Fibroblast of mammary gland (primary cell): ENCODE measurements at places on chromosomes 3 and 15.

DNA sequence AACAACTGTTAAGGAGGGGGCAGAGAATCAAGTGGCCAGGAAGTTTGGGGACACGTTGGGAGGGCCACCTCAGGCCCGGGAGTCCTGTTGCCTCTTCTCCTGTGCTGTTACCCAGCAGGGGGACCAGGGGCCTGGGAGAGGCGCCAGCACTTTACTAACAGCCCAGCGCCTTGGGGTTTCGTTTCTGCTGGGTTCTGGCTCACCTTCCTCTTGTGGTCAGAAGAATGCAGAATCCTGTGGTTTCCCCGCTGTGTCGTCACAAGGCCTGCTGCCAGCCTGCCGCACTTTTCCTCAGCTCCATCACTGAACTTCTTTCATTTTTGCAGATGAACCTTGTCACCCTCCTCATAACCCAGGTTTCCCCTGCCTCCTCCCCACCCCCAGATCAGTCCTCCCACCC, 67.7 kb downstream of the SLC30A4 start:
- DNase-seq = peak; percentile 97

DNA sequence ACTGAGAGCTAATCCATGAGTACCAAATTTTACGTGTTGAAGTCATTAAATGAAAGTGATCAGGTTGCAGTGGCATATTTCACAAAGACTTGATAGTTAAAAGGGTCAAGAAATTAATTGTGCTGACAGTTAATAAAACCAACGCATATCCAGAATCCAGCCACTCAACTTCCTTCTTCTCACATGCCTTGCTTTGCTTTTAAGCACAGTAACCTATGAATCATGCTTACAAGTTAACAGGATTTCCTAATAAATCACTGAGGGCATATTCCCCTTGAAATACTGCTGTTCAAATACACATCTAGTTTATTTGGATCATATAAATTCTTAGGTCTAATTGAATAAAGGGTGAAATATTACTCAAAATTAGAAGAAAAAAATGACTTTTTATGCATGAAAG, 801.5 kb upstream of the EPHA6 start:
- DNase-seq = peak; percentile 2

DNA sequence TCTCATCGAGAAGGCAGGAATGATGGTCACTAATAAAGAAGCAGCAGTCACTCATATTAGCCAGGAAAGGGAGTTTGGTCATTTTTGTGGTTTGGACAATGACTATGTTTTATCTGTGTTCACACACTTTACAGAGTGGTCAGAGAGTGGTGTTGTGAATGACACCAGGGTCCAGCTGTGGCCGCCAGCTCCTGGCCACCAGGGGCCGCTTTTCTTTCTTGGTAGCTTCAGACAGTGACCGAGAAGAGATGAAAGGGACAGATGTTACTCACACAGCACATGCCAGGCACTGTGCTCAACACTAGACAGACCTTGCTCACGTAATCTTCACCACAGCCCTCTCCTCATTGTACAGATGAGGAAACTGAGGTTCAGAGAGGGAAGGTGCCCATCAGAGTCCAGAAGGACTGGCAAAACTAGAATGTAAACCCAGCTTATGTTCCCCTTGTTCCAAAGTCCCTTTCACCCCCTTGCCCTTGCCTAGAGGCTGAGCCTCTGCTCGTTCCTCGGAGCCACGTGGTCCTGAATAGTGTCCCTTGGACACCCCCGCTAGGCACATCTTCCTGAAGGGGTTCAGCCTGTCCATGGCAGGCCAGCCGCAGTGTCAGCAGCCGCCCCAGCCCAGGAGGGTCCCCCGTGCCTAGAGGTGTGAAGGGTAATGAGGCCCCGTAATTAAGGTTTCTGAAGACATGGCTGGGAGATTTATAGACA, 55.6 kb downstream of the CYP11A1 start:
- DNase-seq = no peak

DNA sequence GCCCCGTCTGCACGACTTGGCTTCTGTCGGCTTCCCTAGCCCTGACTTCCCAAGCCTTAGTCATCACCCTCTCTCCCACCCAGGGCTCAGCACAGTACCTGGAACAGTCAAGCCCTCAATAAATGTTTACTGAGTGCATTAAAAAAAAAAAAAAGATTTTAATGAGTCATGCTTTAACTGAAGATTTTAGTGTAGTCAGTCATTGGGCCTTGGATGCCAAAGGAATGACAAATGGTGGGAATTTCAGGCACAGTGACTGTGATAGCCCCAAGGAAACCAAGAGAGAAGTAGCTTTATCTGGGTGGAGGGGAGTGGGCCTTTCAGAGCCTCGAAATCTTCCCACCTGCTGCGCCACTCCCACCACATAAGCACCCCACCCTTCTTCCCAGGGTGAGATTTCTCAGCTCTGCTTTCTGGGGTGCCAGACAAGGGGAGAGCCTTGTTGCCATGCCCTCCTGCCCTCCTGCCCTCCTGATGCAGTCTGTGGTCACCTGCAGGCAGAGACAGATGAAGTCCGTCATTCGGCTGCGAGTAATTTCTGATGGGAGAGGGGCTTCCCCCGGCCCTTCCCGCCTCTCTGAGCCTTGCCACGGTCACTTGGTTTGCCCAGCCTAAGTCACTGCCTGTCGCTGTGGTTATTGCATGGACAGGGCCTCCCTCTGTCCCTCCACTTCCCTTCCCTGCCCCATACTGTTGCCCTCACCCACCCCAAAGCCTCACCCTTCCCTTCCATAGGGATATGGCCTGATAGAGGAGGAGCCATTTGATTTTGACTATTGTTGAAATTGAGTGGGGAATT, 41.8 kb downstream of the SMAD3 start:
- peak; percentile 100 for DNase-seq

- no peak for DNase-seq
These were observed 49.2 kb downstream of the LSM3 start for GRCh38 chr3:14227856-14228255.

GRCh38 chr15:74642348-74642733, 26.7 kb downstream of the CLK3 start:
- DNase-seq = no peak

DNA sequence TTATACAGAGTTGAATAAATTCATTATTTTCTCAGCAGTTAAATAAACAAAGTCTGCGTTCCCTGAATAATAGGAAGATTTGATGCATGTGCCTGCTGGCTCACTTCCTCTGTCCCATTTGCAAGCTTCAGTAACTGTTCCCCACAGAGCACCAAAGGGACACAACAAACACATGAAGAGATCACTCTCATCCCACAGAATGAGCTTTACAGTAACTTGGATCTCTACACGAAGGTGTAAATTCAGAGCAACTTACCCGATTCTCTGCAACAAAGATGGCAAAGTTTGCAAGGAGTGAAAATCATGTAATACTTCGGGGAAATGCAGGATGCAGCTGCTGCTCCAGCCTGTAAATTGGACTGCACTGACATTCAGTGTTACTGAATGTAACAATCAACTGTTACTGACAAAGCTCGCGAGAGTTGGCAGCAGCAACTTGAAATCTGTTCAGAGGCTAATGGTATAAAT, at the start of gene BCHE:
Gene BCHE, minus strand, starts transcription at position 366 of the 468 bp plus-strand sequence. CDS start 6,390 bp downstream, outside the sequence.
- DNase-seq = peak; percentile 76

GRCh38 chr3:42535981-42536784, 33.7 kb downstream of the VIPR1 start:
- DNase-seq = peak; percentile 11

DNA sequence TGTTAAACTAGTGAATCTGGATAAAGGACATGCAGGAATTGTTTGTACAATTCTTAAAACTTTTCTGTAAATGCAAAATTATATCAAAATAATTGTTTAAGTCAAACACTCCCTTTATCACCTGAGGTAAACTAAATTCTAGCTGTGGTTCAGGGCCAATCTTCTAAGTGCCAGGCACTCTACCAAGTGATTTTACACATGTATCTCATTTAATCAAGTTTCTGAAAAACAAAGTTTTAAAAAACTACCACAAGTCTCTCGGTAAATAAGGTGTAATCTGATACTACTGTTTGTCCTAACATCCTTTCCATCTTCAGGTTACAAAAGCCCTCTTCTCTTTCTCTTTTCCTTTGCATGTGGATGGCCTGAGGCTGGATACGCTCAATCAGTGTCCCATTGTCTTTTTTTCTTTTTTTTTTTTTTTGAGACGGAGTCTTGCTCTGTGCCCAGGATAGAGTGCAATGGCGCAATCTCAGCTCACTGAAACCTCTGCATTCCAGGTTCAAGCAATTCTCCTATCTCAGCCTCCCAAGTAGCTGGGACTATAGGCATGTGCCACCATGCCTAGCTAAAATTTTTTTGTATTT, 19.3 kb downstream of the IFT80 start:
- no peak for DNase-seq

GRCh38 chr3:154314152-154314551, 10.1 kb downstream of the DHX36 start:
- no peak for DNase-seq

DNA sequence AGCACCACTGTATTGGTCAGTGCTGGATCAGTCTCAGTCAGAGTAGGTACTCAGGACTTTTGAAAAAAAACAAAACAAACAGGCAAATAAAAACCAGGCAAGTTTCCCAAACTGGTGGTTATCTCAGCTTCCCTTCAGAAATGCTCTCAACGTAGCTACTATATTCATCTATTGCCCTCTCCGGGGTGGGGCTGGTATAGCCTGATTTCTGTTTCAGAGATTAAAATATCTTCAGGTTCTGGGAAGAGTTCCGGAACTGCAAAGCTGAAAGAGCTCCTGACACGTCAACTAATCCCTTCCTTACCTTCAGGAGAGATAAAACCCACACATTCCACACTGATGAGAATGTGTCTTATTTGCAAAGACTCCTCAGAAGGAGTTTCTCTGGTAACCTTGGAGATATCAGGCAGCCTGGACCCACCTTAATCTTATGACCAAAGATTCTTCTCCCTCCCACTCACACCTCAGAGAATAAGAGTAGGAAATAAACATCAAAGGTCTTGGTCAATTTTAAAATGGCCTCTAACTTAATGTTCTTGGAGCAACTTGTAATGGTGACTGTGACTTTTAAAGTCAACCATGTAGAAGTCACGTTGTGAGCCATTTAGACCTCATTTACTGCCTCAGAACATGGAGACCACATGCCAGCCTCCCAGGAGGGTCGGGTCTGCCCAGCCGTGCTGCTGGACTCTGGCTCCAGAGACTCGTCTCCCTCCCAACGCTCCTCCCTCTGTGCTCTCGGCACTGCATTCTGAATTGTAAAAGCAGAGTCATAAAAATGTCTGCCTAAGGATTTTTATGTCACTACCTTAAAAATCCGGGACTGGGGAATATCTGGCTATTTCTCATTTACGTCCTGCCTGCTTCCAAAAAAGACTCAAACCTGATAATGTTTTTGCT, 53.8 kb downstream of the CDCP1 start:
- peak; percentile 42 for DNase-seq

DNA sequence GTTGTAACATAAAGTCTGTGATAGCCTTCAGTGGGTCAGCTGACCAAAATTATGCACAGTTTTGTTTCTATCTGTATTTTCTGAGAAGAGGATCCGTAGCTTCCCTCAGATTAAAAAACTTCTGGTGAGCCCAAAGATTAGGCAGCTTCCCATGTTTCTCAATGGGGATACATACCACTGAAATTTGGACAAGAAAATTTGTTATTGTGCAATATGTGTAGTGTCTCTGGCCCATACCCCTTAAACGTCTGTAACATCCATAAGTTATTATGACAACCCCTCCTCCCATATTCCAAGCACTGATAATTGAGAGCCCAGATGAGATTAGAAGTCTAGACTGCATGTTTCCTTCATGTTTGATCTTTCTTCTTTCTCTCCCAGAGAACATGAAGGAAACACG, 1.9 kb upstream of the MITF start:
- DNase-seq = no peak

DNA sequence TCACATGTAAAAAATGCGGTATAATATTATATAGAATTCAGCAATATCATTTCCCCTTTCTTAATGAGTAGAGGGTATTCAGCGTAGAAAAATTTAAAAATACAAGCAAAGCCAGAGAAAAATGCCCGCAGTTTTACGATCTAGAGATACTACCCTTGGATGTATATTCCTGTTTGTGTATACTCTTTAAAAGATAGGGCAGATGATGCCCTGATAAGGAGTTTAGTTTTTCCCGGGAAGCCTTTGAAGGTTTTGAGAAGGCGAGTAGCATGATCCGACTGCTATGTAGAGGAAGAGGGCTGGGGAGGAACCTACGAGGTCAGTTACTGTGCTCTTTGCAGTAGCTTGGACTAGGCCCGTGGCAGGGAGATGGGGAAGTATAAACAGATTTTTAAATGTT, 1.2 kb downstream of the YEATS2 start:
- peak; percentile 43 for DNase-seq

GRCh38 chr3:172135820-172136219, 96.4 kb downstream of the FNDC3B start:
- peak; percentile 83 for DNase-seq

GRCh38 chr3:168073842-168074605, 21.7 kb downstream of the GOLIM4 start:
- DNase-seq = no peak

DNA sequence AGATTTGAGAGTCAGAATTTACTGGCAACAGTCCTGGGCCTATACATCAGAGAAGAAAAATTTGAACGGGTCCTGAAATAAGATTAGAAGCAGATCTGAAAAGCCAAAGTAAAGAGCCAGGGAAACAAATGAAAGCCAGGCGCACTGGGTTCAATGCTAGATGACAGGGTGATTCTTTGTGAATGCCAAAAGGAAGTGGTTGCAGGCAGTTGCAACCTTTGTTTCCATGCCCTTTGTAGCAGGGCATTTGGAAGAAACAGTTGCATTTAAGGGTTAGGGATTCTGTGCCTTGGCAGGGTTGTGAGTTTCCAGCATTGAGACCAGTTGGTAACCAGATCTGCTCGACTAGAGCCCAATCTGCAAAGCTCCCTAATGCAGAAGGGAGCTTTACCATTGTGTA, 36.4 kb upstream of the MTHFS start:
- no peak for DNase-seq

GRCh38 chr3:53269888-53270880, 14.4 kb upstream of the TKT start:
- peak; percentile 96 for DNase-seq

- peak; percentile 2 for DNase-seq
These were observed 144.7 kb upstream of the TTC14 start for GRCh38 chr3:180457225-180457624.

- no peak for DNase-seq
These were observed 123.7 kb downstream of the ASB7 start for GRCh38 chr15:100726070-100726420.

- no peak for DNase-seq
These were observed 17.0 kb downstream of the IREB2 start for GRCh38 chr15:78454992-78455391.
